ENCODE measurements at places on chromosomes 7 and 10.
A peak's percentile ranks its signal among the peaks of the same experiment; 100 is the strongest.

DNA sequence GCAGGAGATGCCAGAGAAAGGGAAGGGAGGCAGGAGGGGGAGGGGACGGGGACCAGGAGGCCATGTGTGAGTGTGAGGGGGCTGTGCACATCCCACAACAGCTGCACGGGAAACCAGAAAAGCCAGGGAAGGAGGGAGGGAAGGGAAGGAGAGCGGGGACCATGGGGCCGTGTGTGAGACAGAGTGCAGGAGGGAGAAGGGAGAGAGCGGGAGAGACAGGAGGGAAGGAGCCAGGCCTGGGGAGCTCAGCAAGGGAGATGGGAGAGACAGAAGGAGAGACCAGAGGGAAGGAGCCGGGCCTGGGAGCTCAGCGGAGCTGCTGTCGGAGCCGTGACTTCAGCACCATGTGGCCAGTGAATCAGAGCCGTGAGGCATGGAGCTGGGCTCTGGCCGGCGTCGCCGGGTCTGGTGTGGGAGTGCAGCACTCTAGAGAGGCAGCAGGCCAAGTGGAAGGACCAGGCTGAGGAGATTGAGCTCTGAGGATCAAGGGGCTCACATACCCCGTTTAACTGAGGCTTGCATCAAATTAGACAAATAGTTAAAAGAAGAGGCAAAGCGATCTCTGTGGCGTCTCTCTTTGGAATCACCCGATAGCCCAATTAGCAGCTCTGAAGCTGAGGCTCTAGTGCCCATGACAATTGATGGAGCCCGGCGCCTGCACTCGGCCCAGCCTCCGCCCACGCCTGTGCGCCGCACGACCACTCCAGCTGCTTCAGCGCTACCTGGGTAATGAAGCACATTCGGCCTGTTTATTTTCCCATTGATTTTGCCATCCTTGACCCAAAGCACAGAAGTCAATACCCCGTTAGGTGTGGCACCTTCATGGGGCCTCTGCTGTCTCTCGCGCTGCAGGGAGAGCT, 150.4 kb downstream of the MAD1L1 start:
- DNase-seq: no peak

DNA sequence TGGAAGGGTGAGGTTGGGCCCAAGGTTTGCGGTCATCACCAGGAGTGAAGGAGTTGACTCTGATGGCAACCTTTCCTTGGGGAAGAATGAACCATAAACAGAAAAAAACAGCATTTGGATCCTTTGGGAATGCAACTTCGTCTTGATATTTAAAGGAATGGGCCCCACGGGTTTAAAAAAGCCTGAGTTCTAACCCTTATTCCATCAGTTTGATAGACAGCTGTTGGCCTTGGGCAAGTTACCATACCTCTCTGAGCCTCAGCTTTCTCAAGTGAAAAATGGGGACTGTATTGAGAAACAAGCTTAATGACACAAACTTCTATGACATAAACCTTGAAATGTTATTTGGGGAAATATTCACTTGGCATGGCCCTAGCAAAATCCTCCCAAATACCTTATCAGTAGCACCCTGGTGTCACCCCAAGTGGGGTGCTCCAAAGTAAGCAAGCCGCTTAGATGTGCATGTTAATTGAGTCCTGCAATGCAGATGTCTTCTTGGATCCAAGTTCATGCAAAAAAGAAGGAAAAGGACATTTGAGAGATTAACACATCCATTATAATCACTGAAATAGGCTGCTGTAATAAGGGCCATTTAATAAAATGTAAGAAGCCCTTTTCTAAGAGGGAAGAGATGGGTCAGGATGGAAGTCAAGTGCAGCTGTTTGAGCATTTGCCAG, 13.8 kb downstream of the MXI1 start:
- no peak for DNase-seq

- no peak for DNase-seq
These were observed 109.4 kb downstream of the SEMA3A start for GRCh38 chr7:84085147-84085546.

DNA sequence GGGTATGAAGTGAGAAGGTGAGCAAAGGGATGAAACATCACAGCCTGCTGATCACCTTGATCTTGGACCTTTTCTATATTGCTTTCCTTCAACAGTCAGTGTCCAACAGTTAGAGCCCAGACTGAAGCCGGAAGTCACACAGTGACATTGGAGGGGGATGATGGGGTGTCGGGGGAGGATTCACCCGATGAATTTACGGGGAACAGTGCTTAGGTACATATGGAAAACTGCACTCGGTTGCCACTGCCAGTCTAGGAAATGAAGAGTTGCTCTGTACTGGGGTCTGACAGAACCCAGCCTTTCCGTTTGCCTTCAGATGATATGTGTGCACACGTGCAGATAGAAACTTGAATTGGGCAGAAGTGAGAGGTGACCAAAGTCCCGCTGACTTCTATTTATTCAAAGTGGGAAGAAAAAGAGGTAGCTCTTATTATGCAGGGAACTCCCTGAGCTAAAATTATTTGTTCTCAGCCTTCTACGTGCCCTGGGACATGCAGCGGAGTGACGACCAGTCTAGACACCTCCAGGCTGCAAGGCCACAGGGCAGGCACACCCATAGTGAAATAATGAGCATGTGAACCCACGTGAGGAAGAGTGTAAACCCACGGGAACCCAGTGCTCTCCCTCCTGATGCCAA, 107.2 kb upstream of the INHBA start:
- DNase-seq: no peak

DNA sequence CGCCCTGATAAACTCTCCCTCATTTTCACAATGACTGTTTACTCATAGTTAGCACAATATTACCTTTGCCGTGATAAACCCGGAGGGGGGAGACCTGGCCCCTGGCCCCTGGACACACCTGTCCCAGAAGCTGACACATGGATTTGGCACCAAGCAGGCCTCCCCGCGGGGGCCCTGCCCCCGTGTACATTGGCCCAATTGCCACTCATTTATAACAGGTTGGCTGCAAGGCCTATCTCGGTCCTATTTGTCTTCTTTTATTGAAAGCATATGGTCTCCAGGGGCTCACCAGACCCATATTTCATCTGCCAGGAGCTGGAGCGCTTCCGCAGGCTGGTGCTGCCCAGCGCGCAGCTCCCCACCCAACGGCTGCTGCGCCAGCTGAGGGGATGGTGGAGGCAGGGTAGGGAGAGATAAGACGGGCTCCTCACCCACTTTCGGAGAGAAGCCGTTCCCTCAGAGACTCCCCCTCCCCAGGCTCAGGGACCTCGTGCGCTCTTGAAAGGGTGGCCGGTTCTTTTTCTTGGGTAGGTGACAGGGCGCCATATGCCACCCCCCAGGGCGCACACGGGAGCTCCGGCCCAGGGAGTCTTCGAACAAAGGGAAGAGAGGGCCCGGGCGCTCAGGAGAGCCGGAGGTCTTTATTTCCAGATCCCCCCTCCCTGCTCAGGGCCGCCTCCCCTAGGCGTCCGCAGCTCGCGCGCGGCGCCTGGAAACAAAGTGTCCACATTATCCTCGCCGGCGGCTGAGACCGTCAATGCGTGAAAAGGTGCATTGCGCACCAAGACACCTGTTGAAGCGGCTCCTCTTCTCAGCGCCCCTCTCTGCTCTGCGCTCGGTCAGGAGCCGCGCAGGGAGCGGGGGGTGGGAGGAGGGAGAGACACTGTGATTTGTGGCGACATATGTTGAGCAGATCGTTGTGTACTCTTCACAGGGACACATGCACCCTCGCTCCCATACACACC, 4.3 kb upstream of the NEUROG3 start:
- no peak for DNase-seq

- no peak for DNase-seq
These were observed 214.8 kb downstream of the DGKB start for GRCh38 chr7:14687777-14688176.

- peak; percentile 58 for DNase-seq
These were observed 33.8 kb upstream of the ZFAND2A start for GRCh38 chr7:1193593-1194424.

Data from left ventricle myocardium inferior (tissue), 1 donor.